ENCODE measurements at places on chromosomes 12 and 14.

DNA sequence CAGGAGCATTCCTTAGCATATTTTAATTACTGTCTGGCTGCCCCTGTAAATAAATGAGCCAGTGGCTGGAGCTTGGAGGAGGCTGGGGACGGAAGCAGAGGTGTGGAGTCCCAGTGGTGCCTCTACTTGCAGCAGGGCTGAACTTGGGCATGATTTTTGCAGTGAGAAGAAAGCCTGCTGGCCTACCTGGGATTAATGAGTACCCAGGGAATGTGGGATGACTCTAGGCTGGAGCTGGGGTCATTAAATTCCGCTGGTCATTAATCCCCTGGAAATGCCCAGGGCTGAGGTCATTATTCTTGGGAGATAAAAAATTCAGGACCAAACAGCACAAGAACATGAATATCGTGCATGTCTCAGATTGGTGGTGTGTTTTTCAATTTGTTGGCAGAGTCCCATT lies 753.3 kb downstream of the VRK1 start:
- no peak for DNase-seq

DNA sequence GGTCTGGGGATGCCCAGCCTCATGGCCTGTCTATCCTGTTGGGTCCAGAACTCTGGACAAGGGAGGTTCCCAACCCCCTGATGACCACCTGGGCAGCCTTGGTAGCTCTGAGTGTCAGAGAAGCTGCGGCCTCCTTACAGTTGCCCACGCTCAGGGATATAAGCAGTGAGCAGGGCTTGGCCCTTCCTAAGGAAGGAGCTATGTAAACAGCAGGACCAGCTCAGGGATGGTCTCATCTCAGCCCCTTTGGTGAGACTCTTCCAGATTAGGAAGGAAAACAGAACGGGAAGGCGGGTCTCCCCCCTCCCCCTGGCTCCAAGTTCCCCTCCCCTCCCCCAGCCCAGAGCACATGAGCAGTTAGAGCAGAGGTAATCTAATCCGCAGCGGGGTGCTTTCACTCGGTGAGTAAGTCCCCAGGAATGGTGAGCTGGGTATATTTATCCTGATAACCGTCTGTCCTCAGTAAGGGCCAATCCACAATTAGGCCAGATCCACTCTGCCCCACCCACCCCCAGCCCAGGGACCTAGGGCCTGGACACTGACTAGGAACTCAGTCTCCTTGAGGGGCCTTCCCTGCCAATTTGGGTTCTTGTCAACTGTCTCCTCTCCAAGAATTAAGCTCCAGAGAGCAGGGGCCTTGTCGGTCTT lies 29.5 kb upstream of the RPLP0 start:
- no peak for DNase-seq

DNA sequence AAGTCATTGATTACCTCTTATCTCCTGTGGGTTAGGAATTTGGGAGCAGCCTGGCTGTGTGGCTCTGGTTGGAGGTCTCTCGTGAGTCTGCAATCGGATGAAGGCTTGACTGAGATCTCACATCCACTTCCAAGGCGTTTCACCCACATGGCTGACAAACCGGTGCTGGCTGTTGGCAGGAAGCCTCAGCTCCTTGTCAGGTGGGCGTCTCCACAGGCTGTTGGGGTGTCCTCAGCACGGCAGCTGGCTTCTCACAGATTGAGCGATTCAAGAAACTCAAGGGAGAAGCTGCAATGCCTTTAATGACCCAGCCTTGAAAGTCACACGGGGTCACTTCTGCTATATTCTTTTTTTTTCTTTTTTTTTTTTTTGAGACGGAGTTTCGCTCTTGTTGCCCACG lies 28.6 kb upstream of the CORO1C start:
- DNase-seq: no peak

GRCh38 chr12:91575630-91576029 lies 393.0 kb upstream of the DCN start:
- DNase-seq: no peak

DNA sequence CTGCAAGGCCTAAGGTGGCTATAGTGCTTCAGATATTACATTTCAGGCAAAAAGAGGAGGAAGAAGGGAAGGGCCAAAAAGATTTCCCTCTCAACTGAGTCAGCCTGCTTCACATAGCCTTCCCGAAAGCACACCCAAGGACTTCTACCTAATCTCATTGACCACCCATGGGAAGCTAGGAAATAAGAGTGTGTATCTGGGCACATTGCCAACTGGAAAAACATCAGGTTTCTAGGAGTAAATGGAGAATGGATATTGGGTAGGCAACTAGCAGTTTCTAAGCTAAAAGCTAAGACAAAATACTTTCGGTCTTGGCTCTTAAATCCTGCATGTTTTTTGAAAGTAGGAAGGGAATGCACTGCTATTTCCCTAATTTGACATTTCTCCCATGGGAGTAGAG lies 221.7 kb upstream of the GRIP1 start:
- no peak for DNase-seq

Data from NCI-H526 (cell line).